ENCODE measurements at places on chromosomes 4 and X. TPM values are rescaled to one million over a fixed set of nuclear protein-coding genes. Genes with fewer than 3 reads are reported as not detected.

Gene LRIT3
- total RNA-seq = 0.17 TPM

Gene PDZD4
- total RNA-seq = 4.8 TPM

Gene CT55
- 0.40 TPM for total RNA-seq

Gene MAB21L2
- 0.51 TPM for total RNA-seq

Gene FAM184B
- 0.17 TPM for total RNA-seq

Gene CLGN
- total RNA-seq = 10.8 TPM

Gene NXF2B
- 0.74 TPM for total RNA-seq

Gene SPANXC
- not detected for total RNA-seq

DNA sequence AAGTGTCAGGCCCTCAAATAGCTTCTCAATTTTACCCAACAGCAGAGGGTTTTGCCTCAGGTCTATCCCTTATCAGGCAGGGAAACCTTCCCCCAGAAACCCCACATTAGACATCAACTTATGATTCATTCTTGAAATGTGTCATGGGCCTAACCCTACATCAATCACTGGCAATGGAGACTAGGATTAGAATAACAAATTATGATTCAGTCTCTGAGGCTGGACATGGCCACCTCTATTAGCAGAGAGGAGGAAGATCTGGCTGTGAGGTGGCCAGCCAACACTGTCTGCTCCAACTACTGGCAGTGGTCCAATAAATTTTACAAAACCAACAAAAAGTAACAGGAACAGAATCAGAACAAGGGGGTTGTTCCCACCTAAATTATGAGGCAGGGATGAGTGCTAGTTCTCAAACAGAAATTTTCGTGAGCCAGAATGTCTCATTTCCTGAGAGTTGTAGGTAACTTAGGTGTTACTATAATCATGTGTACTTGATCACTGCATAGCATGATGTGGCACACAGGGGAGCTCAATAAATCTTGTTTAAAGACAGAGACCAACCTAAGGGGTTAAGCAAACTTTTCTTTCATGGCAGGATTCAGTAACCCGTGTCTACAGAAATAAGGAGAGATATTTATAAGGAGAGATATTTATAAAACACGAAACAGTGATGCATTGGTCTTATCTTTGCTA lies 126.8 kb downstream of the NFKB1 start:
- DNase-seq = no peak

- no peak for DNase-seq
These were observed 396.1 kb upstream of the GNPDA2 start for GRCh38 chr4:45122406-45122805.

GRCh38 chr4:122826553-122827257 lies at the start of gene FGF2:
TSS of gene FGF2 (plus strand) at chr4:122826831. CDS start at chr4:122827175, 344 bp downstream.
- peak; percentile 32 for DNase-seq

GRCh38 chr4:159075531-159075932 lies 27.3 kb upstream of the RAPGEF2 start:
- no peak for DNase-seq

DNA sequence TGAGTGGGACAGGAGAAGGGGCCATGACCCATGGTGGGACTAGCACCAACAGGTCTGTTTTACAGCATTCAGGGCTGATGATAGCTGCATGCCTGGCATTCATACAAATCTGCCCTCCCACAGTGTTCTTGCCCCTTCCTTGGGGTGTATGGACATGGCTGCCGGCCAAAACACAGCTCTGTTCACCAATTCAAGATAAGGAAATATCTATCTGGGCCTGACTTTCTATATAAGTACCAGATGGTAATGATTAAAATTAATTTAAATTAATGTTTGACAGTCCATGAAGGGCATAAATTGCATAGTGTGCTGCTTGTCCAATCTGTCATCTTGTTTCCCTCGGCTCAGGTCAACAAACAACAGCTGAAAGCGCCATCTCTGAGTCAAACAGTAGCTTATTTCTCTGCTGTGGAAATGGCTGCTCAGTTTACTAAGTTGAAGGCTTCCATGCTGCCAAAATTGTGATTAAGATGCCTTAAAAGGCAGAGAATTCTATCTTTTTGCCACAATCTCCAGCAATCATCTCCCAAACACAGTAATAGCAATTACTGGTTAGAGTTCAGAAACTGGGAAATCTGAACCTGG lies 67.0 kb upstream of the TSPAN7 start:
- DNase-seq = no peak

- DNase-seq = peak; percentile 49
These were observed 239.6 kb downstream of the GRXCR1 start for GRCh38 chr4:43132010-43132582.

GRCh38 chrX:22196149-22196548 lies 76.6 kb upstream of the CBLL2 start:
- no peak for DNase-seq

DNA sequence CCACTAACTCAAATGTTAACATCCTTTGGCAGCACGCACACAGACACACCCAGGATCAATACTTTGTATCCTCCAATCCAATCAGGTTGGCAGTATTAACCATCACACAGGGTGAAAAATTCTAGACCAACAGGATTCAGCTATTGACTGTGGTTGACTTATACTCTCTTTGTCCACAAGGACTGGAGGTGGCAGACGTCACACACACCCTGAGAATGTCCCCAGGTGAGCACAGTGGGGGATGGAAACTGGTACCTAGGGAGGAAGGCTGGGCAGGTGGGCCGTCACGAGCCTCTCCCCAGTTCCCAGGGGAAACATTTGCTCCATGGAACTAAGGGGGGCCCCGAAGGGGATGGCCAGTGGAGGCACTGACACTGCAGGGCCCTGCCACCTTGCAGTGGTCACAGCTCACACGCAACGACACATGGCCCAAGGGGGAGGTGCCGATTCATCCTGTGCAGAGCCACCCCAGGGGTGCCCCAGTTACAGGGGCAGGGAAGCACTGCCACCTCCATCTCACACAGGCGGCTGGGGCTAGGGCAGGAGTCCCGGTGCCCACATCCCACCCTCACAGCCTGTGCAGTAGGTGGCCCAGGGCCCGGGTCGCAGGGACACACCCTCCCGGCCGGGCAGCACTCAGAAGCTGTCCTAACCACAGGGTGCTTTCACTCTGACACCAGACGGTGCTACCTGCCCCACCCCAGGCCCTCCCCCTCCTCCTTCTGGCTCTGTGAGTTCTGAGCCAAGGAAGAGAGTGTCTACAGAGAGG lies 17.4 kb downstream of the ZFYVE28 start:
- no peak for DNase-seq

- DNase-seq = no peak
These were observed 48.5 kb upstream of the PABPC1L2A start for GRCh38 chrX:73127700-73128241.

DNA sequence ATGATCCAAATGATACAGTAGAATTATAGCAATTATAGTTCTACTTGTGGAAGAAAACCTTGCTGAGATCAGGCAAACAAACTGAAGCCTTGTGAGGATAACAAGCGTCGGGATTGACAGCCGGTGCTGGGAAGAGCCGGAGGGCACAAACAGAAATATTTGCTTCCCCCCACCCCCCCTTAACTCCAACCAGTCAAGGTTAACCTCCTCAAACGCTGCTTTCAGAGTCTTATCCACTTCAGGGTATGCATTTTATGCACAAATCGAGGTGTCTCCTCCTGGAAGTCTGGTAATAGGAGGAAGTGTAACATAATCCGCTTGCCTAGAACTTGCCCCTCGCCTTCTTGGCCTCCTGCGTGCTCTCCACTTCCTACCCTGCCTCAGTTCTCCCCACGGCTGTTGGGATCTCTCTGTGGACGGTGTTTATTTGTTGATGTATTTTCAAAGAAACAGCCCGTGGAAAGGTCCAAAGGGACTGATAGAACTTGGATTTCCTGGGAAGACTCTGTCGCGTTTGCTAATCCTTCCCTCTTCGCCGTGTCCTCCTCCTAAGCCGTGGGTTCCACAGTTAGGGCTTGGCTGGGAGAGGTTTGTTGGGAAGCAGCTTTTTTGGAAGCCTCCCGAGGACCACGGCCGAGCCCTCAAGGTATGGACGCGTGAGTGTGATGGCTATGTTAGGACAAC lies 4.1 kb upstream of the ARX start:
- DNase-seq = no peak

DNA sequence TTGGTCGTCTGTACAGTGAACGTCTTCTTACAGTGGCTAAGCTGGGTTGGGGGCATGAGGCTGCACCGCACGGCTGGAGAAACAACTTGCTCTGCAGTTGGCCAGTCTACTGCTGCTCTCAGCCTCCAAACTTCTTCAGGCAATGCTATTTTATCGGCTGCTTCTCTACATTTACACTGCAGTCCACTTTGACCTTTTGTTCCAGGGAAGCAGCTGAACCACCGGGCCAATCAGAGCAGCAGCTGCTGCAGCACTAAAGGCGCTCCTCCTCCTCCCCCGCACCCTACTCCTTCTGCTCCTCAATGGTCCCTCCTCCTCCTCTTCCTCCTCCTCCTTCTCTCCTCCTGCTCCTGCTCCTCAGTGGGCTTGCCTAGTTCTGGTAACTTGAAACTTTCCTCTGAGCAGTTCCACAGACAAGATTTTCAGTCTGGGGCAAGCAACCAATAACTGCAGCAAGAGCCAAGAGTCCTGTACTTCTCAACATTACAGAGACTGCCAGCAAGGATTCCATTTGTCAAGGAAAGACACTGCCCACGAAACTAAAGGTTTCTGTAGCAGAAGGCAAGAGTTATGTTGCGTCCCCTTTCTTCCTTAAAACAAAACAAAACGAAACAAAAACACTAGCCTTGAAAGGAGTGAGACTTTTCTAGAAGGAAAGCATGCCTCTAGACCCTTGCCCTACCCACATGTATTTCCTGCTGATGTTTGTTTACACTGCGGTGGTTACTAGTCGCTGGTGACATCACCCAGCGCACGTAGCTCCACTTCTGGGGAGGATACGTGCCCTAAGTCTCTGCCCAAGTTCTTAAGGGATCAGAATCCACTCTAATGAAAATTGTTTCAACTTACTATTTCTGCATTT lies 125.7 kb upstream of the NAP1L5 start:
- DNase-seq = peak; percentile 58

DNA sequence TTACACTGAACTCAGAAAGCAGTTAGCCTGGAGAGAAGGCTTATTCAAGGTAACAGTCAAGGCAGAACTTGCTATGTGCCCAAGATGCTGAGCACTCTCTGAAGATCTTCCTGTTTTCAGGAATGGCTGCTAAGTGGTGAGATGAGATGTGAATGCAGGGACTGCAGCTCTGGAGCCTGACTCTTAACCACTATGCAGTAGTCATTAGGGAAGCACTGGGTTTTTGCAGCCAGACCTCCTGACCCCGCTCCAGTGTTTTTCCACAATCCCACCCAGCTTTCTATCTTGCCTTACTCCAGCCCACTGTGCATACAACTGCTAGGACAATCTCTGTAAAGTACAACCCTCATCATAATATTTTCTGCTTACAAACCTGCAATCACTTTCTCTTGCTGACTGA lies 95.2 kb upstream of the LNX1 start:
- no peak for DNase-seq

DNA sequence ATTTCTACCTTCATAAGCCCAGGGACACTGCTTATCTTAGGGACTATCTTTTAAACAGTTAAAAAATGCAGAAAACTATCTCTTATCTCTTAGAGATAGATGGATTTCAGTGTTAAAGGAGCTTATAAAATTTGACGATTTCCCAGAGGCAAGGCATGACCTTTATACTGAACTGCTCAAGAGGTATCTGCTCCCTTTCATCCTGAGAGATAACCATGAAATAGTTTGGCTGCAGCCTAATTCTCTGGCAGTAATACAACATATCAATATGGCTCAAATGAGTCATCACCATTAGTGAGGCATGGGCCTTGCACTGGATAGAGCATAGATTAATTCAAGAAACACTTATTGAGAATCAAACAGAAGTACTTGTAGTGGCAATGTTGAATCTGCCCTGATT lies 348.2 kb upstream of the GRIA3 start:
- DNase-seq = no peak

DNA sequence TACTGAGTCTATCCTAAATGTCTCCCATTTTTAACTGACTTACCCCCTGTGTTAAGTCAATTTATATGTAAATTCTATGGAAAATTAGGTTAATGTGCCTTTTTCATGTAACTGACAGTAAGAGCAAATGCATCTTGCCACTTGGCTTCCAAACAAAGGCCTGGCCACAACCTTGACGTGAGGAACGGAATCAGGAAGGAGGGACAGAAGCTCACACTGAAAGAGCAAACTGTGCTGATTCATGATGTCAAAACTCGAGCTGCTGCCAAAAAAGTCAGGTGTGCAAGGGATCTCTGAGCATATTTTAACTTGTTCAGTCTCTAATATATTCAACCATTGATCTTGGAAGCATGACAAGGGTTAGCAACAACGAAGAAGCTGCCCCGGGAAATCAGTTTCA lies 35.8 kb downstream of the GPM6A start:
- no peak for DNase-seq

DNA sequence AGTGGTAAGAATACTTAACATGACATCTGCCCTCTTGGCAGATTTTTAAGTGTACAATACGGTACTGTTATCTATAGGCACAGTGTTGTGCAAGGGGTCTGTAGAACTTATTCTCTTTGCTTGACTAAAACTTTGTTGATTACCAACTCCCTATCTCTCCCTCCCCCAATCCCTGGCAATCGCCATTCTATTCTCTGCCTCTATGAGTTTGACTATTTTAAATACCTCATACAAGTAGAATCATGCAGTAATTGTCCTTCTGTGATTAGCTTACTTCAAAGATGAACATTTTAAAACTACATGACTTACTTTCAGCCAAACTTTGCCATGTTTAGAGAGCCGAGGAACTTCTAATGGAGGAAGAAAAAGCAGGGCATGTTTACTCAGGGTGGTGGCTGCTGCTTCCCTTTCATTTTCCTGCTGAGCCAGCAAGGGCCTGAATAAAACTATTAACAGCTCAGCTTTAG lies 62.4 kb downstream of the APOO start:
- DNase-seq = no peak
